Stimulated activated CD8-positive, alpha-beta memory T cell treated with anti-CD3 and anti-CD28 coated beads, Interleukin-7, amount 100 ng/mL, for 24 hours (primary cell): ENCODE measurements at places on chromosomes 1 and 21.

GRCh38 chr1:85124091-85124490, 75.8 kb upstream of the MCOLN3 start:
- DNase-seq = no peak

GRCh38 chr1:91569411-91570119, 68.9 kb downstream of the CDC7 start:
- DNase-seq = no peak

GRCh38 chr1:238892612-238893011, 493.8 kb upstream of the CHRM3 start:
- no peak for DNase-seq

GRCh38 chr1:20361805-20362381, 71.2 kb downstream of the VWA5B1 start:
- DNase-seq = peak; percentile 12

GRCh38 chr1:26281091-26281958, 1.4 kb downstream of the SH3BGRL3 start:
- no peak for DNase-seq

DNA sequence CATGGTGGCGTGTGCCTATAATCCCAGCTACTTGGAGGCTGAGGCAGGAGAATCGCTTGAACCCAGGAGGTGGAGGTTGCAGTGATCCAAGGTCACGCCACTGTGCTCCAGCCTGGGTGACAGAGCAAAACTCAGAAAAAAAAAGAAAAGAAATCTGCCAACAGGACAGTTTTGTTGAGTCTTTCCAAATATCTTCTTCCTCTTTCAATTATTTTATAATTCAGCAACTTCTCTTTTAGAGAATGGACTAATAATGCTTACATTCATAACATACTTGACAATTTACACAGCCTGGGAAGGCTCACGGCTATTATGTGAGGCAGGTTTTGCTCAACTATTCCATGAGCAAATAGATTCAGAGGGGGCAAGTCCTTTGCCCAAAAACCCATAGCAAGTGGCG, 18.1 kb downstream of the CNR2 start:
- DNase-seq = no peak

DNA sequence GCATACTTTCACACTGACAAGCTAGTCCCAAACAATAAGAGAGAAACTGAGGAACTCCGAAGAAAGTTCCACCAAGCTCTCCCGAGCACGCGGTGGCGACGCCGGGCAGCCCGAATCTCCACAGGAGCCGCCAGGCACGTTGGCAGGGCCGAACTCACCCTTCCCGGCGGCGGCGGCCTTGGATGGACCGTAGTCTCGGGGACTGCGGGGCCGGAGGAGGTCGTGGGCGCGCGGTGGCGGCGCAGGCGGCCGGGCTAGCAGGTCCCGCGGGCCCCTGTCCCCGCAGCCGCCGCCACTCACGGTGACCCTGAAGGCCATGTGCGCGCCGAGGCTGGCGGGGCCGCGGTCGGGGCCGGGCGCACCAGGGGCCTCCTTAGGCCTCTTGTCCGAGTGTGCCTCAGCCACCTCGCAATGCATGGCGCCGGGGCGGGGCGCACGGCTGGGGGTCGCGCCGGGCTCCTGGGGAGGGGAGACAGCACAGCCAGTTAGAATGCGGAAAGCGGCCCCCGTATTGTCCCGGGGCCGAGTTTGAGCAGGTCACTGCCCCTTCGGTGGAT, 1.2 kb downstream of the GLIS1 start:
- no peak for DNase-seq

- no peak for DNase-seq
Observed at GRCh38 chr1:190754666-190755065, 277.0 kb upstream of the BRINP3 start.

GRCh38 chr1:236565530-236565929, 38.8 kb downstream of the HEATR1 start:
- no peak for DNase-seq

GRCh38 chr1:46399307-46399706, 5.2 kb downstream of the FAAH start:
- no peak for DNase-seq

DNA sequence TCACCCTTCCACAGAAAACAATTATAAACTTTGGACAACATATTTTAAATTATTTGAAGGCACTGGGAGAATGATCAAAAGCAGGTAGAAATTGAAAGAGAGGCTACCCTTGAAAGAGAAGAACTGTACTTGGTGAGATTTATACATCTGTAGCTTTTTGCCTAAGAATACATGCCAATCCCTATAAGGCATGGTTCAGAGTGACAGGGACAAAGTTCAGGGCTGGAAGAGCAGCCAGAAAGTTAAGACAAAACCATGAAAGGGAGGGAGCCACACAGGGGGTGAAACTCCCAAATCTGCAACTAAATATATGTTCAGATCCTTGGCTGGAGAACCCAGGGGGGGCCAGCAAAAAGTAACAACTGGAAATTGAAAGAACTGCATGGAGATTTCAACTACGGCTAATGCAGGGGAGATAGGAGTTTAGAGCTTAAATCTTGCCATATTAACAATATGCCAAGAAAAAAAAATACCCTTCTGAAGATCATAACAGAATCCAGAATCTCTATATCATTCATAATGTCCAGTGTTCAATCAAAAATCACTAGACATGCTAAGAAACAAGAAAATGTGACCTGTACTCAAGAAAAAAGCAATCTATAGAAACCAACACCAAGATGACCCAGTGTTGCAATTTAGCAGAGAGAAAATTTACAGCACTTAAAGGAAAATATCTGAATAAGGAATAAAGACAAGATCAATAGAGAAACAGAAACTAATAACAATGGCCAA, 25.5 kb downstream of the PACC1 start:
- no peak for DNase-seq

GRCh38 chr1:17316704-17317103, 8.7 kb downstream of the PADI4 start:
- DNase-seq = no peak

DNA sequence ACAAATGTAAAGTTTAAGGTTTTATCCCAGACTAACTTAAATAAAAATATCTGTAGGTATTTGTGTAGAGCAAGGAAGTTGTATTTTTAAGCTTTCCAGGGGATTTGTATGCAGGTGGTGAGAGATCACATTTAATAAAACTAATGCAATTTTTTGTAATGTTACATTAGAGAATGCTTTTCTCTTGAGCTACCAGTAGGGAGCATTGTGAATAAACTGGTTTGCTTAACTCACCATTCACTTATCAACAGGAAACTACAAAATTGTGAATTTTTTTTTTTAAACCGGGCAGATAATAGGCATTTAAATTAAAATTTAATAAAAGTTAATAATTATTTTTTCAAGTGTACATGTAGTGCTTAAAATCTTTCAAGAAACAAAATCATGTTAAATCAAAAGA, 78.6 kb downstream of the IVNS1ABP start:
- DNase-seq = no peak

GRCh38 chr1:53354119-53354518, 26.2 kb upstream of the LRP8 start:
- DNase-seq = no peak

DNA sequence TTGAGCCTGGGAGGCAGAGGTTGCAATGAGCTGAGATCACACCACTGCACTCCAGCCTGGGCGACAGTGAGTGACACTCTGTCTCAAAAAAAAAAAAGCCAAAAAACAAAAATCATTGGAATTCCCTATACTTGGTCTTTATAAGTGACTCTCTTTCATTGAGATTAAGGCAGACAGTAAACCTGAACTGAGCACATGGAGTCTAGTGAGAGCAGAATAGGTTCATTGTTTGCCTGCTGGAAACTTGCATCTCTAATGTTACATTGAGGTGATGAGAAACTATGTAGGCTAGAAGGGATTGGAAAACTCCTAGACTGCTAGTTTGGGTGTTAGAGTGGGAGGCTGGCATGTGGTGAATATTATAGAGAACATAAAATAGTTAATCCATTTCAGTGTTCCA, 25.4 kb downstream of the MAST2 start:
- DNase-seq = no peak

- no peak for DNase-seq
Observed at GRCh38 chr21:34962586-34963222, 86.4 kb downstream of the RUNX1 start.

DNA sequence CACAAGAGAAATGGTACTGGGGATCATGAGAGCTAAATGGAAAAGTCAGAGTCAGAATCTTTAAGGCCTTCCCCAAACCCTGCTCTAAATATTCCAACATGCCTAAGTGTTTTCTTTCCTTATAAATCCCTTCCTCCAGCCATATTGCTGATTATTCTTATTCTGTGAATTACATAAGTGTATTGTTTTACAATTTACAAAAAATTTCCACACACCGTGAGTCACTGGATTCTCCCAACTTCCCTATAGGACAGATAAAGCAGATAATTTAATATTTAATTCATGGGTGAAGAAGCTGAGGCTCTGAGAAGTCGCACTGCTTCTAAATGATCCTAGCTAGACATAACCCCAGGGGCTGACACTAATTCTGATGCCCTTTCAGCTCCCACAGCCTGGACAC, 243.3 kb upstream of the JUN start:
- DNase-seq = no peak

GRCh38 chr21:40681164-40681859, 165.6 kb downstream of the DSCAM start:
- no peak for DNase-seq

DNA sequence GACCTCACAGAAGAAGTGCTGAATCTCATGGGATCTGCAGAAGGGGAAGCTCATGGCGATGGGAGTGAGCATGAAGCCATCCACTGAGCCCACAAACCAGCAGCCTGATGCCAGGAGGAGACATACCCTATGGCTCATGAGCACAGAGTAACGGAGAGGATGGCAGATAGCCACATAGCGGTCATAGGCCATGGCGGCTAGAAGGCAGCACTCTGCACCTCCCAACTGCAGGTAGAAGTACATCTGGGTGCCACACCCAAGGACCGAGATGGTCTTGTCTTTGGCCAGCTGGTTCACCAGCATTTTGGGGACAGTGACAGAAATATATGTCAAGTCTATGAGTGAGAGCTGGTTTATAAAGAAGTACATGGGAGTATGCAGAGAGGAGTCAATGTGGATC, 4.3 kb downstream of the OR2T10 start:
- DNase-seq = no peak

GRCh38 chr1:155321639-155322503, 1.2 kb downstream of the RUSC1 start:
- DNase-seq = no peak

DNA sequence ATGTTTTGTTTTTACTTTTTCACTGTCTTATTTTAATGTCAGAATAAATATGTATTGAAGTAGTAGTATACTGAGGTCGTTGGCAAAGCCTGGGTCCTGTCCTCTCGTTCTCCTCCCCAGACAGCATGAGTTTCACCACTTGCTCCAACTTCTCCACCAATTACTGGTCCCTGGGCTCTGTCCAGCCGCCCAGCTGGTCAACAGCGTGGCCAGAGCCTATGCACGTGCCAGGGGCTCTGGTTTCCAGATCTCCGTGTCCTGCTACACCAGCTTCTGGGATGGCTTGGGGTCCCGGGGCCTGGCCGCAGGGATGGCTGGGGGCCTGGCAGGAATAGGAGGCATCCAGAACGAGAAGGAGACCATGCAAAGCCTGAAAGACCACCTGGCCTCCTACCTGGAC, 19.3 kb downstream of the PTPN14 start:
- no peak for DNase-seq

GRCh38 chr1:181036107-181036836, 2.5 kb downstream of the MR1 start:
- DNase-seq = no peak

DNA sequence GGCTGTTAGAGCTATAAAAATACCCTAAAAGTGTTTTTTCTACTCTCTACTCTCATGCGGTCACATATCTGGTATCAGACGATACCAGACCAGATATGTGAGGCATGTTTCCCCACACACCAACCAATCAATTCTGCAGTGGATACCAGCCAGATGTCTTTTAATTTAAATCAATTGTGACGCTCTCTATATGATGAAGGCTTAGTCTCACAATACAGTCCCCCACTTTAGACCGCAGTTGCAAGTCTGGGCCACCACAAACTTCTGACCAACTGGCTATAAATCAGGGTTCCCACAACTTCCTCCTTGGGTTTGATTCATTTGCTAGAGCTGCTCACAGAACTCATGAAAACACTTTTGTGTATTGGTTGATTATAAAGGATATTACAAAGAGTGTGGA, 586.1 kb upstream of the ZP4 start:
- DNase-seq = no peak

- no peak for DNase-seq
Observed at GRCh38 chr21:15894596-15894995, 164.8 kb downstream of the USP25 start.

GRCh38 chr1:235901461-235901860, 34.8 kb upstream of the LYST start:
- DNase-seq = no peak

- no peak for DNase-seq
Observed at GRCh38 chr1:205304695-205305070, 16.9 kb downstream of the NUAK2 start.

DNA sequence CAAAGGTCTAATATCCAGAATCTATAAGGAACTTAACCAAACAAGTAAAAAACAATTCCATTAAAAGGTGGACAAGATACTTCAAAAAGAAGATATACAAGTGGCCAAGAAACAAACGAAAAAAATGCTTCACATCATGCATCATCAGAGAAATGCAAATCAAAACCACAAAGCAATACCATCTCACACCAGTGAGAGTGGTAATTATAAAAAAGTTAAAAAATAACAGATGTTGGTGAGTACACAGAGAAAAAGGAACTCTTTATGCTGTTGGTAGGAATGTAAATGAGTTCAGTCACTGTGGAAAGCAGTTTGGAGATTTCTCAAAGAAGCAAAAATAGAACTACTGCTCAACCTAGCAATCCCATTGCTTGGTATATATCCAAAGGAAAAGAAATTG, 218.6 kb downstream of the SLC44A5 start:
- no peak for DNase-seq

GRCh38 chr21:33543505-33544129, 779 bp downstream of the SON start:
- DNase-seq = no peak

- no peak for DNase-seq
Observed at GRCh38 chr1:197961449-197961848, 44.3 kb downstream of the LHX9 start.

- DNase-seq = no peak
Observed at GRCh38 chr1:147124266-147124665, 48.0 kb downstream of the PRKAB2 start.

DNA sequence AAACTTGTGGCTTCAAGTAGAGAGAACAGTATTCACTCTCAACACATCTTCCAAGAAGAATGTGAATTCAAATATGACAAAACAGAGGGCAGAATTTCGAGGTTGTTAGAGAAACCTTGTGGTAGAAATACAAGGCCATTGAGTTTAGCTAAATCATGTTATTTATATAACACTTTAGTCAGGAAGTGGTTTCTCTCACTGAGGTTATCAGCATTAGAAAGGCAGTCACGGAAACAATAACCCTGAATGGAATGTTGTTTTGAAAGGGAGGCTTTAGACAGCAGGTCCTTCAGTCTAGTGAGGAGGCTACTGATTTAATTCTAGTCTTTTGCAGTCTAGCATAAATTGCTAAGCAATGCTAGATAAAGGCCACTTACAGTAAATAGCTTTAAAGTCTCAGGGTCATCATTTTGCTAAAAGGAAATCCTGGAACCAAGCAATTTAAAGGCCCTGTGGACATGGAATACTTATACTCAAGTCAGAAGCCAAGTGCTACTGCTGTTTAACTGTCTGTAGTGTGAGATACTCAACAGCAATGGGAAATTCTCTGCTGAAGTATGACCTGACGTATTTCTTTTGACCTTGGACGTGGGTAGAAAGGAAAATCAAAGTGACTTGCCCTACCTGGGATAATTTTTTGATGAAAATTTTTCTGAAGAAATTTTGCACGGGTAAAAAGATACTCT, 89.0 kb upstream of the CHODL start:
- DNase-seq = no peak
